ENCODE measurements at places on chromosomes 7 and 10.

GRCh38 chr10:71751515-71752224 lies 21.6 kb downstream of the VSIR start:
- no peak for DNase-seq

DNA sequence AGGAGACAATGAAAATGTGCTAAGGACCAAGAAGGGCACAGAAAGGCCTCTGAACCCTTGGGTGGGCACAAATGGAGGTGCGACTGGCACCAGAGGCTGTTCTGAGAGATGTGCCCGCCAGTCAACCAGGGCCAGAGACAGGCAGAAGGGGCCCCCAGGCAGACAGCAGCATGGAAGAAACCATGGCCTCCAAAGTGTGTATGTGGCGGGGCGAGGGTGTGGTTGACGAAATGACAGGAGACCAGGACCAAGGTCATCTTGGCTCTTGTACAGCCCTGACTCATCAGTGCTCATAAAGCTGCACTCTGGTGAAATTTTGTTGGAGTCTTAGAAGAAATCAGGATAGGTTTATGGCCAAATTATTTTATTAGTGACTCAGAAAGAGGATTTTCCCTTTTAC lies 4.0 kb upstream of the MRPS24 start:
- peak; percentile 78 for DNase-seq

DNA sequence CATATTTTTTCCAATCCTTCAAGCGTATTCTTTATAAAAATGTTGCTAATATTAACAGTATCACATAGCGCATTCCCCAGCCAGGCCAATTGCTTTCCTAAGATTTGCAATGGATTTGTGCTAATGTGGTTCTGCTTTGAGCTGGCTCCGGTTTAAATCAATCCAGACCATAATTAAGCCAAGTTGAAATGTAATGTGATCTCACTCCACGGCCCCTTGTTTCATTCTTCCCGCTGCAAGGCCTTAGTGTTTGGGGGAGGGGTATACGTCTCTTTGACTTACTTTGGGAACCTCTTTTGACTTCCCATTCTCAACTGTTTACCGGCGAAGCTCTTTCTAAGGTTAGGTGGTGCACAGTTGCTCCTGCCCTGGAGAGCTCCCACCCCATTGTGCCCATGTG lies 86.4 kb downstream of the PRPF18 start:
- DNase-seq = peak; percentile 32

DNA sequence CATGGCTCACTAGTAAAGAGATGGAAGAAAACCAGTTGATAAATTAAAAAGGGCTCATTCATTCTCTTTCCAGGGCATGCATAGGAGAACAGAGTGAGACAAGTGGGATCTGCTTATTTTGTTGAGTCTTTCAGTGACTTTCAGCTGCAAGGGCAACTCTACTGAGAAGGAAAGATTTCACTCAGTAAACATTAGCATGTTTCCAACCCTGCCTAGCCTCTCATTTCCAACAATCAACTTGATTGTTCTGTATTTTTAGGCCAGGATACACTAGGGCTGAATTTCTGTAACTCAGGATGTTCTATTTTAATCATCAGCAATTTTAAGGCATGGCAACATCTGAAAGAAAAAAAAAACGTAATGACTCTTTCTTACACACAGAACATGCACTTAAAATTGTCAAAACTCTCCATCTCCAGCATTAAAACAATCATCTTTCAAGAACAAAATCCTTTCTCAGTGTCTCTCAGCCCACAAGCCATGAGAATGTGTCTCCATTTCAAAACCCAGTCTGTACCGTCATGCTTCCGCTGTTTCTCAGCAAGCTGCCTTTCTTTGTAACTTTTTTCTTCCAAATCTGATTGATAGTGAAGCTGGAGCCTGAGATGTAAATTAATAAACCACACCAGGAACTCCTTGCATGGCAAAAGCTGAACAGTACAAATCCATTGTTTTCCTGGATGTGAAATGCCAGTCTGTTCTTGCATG lies 147.2 kb upstream of the KLF14 start:
- no peak for DNase-seq

DNA sequence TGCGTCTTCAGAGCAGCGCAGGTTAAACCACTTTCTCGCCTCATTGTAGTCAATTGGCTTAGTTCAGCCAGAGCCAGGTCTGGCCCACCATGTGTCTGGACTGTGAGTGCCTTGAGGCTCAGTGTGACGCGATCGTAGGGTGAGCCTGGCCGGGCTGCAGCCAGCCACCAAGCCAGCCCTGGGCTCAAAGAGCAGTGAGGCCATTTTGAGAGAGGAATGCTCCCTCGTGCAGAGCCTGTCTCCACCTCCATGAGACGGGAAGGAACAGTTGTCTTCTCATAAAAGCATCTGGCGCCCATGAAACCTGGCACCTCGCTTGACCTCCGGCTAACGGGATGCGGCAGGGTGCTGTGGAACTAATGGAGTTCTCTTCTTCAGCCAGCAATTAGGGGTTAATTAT lies 34.5 kb downstream of the LHPP start:
- DNase-seq = no peak

GRCh38 chr7:13986208-13986607 lies 3.3 kb downstream of the ETV1 start:
- peak; percentile 51 for DNase-seq

DNA sequence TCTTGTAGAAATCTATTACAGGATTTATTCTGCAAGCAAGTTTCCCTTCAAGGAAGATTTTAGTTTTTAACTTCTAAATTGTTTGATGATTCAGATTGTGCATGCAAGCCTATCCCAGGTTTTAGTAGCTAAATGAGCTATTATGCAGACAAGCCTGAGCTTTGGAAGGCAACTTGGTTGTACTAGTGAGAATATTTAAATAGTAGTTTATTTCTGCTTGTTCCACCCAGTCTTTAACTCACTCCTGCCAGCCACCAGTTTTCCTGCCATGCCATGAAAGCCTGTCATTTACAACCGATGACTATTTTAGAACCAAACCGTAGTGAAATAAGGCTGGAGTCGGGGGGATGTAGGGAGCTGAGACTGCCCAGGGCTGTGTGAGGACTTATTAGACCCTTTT lies 324.6 kb upstream of the FZD1 start:
- DNase-seq = no peak

DNA sequence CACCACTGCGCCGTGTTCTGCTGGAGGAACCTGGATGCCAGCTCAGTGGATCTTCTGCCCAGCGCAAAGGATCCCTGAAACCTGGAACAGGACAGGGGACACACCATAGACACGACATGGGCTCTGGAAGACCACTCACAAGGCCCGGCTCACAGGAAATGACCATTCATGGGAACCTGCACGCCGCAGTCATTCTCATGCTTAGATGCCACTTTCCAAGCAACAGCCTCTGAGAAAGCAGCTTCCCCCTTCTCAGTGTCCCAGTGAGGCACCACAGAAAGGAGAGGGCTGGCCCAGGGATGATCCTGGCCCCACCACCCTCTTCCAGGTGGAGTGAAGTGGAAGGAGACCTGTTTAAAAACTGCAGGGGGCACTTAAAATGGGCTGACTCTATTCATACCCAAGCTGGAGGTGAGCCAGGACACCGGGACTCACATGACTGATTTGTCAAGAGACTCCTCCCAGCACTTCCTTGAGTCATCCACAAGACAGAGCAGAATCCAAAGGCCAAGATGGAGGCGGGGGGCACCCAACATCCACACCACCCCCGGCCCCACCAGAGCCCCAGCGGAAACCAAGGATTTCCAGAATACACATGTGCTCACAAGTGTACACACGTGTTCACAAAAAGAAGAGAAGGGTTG lies 11.2 kb downstream of the CTBP2 start:
- DNase-seq = peak; percentile 74

GRCh38 chr10:51367127-51367526 lies 292.8 kb downstream of the PRKG1 start:
- DNase-seq = no peak

DNA sequence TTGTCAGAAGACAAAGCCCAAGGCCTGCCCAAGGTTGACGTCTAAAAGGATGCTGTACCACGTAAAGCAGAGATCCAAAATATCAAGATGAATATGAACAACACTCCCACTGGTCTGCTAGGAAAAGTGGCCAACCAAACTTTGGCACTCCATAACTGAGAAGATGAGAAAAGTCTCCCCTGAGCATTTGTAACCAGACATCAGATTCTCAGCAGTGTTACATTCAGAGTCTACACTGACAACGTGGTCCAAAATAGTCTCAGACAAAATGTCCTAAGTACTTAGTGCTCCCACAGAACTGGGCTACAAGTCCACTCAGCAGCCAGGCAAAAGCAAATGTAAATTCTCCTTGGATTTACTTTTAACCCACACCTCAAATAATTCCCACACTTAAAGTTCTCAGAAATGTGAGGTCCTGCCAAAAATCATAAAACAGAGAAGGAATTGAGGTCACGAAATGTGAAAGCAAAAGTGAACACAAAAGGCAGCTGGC lies 185.1 kb upstream of the NOBOX start:
- no peak for DNase-seq

DNA sequence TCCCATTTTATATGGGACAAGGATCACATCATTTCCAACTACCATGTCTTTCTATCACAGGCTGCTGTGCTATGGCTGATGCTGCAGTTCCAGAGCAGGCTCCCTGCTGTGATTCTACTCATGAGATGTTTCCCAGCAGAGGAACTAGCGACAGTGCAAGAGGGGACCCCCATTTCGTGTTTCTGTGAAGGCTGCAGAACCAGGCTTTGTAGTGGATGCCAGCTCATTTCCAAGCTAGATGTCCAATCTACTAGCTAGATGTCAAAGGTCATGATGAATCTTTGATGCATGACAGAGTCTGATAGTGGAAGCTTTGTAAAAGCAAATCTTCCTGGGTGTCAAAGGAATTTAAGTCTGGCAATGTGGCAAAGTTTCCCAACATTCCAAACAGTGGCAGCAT lies 21.2 kb upstream of the MYO3A start:
- DNase-seq = no peak

Data from fibroblast of lung (primary cell).